Sciatic nerve (tissue), 2 donors: ENCODE measurements at places on chromosomes 2 and 18.

- DNase-seq, result no peak
These were observed 69.8 kb downstream of the CDH19 start for GRCh38 chr18:66534110-66534509.

GRCh38 chr2:67008155-67008554 lies 389.0 kb upstream of the ETAA1 start:
- DNase-seq, result no peak

DNA sequence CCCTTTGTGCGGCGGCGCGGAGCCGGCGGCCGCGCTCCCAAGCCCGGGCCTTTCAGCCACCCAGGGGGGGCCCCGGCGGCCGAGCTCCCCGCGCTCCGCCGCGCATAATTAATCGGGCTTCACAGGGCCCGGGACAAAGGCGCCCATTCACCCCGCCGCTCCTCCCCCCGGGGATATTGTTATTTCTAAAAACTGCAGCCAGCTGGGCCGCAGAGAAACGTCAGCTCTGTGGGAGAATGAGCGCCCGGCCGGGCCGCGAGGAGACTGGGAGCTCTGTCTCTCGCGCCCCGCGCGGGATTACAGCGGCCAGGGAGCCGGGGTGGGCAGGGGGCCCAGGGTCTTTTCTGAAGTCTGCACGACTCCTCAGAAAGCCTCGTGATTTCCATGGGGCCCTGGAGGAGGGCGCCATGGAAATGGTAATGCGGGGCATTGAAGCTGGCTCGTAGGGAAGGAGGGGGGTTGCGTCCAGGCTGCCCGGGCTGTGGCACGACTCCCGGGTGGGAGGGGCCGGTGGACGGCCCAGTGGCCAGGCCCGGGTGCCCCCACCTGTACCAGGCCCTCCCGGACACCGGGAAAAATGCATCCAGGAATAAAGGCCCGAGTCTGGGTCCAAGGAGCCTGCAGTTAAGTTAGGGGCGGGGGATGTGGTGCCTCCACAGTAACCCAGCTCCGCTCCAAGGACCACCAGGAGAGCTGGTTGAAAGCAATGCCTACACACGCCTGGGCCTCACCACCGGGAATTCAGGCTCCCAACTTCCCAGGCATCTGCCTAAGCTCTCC lies 125.3 kb downstream of the ZFP36L2 start:
- peak; percentile 90 for DNase-seq

- peak; percentile 62 for DNase-seq
These were observed 121.8 kb upstream of the ZBTB14 start for GRCh38 chr18:5417342-5417741.

DNA sequence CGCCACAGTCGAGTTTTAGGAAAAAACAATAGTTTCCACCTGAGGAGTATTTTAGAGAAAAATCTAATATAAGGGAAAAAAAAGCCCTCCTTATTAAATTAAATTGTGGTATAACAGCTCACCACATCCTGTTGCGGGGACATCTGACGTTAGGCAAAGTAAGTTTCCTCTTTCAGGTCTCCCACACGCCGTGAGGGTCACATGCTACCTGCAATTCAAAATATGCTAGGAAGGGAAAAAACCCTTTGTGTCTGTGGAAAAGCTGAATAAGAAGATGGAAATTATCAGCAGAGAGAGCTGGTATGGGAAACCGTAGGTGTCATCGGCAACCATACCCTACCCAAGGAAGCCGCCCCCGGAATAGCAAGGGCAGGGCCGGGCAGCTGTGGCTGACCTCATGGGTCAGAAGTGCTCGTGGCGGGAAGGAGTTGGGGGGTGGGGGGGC lies 128.0 kb downstream of the NFATC1 start:
- DNase-seq, result no peak

DNA sequence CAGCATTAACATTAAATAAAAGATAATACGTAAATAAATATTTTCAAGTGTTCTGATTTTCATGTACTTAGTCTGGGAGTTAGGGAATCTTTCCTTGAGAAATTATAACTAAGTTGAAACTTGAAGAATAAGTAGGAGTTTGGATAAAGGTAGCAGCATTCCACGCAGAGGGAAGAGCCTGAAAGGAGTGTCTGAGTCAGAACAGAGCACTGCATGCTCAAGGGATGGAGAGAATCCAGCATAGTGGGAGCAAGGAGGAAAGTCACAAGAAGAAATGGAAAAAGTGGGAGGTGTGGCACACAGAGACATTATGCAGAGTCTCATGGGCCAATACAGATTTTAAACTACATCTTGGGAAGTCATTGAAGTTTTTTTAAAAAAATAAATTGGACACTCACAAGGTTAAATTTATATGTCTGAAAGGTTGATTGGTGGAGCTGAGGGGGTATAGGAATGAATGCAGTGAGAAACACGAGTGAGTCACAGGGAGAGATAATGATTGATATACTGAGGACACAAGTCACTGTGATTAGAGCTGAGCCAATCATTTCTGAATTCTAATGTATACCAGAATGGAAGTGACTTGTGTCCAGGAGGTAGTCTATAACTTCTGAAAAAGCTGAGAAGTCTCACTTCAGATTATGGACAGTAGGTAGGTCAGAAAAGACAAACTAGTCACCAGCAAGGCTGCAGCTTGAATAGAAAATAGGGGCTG lies 66.9 kb downstream of the ICOS start:
- DNase-seq, result no peak

DNA sequence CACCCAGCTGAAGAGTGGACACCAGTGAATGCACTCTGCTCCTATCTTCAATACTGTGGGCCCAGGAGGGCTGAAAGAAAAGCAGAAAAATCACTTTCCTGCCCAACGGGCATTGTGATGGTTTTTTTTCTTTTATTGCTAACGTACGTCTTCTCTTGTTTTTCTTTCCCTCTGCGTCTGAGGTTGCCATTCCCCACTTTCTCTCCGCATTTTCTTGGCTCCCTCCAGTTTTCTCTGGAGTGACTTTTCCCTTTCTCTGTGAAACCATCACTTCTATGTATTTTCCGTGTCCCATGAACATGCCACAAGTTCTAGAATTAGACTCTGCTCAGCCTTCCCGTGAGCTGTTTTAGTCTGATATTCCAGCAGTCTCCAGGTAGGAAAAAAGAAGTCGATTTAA lies 169.2 kb downstream of the BCL2 start:
- DNase-seq, result no peak

DNA sequence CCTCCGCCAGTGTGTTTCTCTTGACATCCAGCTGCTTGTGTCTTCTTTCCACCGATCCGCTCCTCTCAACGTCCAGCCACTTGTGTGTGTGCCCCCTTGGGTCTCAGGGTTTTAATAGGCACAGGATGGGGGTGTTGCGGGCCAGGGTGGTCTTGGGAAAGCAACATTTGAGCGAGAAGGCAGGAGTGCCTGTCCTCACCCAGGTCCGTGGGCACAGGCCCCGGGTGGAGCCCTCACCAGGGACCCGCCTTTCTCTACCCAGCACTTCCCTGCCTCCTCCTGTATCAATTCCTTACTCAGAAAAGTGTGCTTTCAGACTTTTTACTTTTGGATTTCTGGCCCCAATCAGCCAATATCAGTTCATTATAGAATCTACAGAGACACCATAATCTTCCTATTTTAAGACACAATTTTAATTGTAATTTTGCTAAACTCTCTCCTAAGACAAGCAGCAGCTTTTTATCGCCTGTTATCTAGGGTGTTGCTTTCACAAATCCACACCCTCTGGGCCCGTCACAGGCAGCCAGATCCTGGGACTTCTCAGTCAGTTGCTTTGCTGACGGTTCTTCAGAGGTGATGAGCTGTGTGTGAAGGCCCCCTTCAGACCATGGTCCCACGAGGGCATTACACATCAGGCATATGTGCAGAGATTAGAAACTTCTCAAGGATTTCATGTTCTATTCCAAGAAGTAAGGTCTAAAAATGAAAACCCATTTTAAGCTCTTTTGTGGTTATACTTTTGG lies 96.0 kb upstream of the FHL2 start:
- DNase-seq, result no peak
